ENCODE measurements at places on chromosomes 5 and 9. TPM values are rescaled to one million over a fixed set of nuclear protein-coding genes. Genes with fewer than 3 reads are reported as not detected.

Gene TMEM252
- not detected for total RNA-seq

Gene GDF9
- 0.93 TPM for total RNA-seq

Gene GABBR2
- 0.09 TPM for total RNA-seq

Gene CTXN3
- not detected for total RNA-seq

Gene PRR16
- total RNA-seq = 0.55 TPM

Gene IRGM
- total RNA-seq = not detected

Gene SRP19
- total RNA-seq = 20.9 TPM

Gene ANKRD31
- total RNA-seq = 0.24 TPM

Gene KCTD16
- total RNA-seq = 1.7 TPM

Gene NIPSNAP3A
- 5.7 TPM for total RNA-seq

Gene TPRN
- 50.3 TPM for total RNA-seq

Gene PKD2L2
- not detected for total RNA-seq

Gene PCDHGB2
- 2.6 TPM for total RNA-seq

Gene ANKRD20A1
- 2.8 TPM for total RNA-seq

Gene UBE2R2
- total RNA-seq = 42.9 TPM

Gene CXCL14
- 14.3 TPM for total RNA-seq

Gene RNF180
- 6.7 TPM for total RNA-seq

Gene IL4
- not detected for total RNA-seq

Gene VPS13A
- total RNA-seq = 15.6 TPM

Gene AFAP1L1
- total RNA-seq = 1.3 TPM

Gene FREM1
- 19.8 TPM for total RNA-seq

Gene ELAVL2
- 0.12 TPM for total RNA-seq

Gene TNC
- 1.8 TPM for total RNA-seq

Gene KCNMB1
- total RNA-seq = 0.32 TPM

Gene ACTBL2
- 0.12 TPM for total RNA-seq

Gene CDX1
- not detected for total RNA-seq

Gene IL33
- 5.7 TPM for total RNA-seq

Gene RNF183
- total RNA-seq = 0.14 TPM

Gene SHB
- 22.2 TPM for total RNA-seq

Gene HRH2
- 0.57 TPM for total RNA-seq

Gene OR2K2
- total RNA-seq = not detected

Gene SPINK7
- not detected for total RNA-seq

Gene PNPLA7
- 23.8 TPM for total RNA-seq

Gene COL23A1
- total RNA-seq = not detected

Gene NUTM2F
- not detected for total RNA-seq

Gene SLC22A4
- 0.53 TPM for total RNA-seq

Gene GHR
- total RNA-seq = 1.6 TPM

Gene NKD2
- 2.4 TPM for total RNA-seq

Gene IL31RA
- 0.44 TPM for total RNA-seq

Gene PCDHA4
- total RNA-seq = 0.91 TPM

Gene TTC1
- total RNA-seq = 17.0 TPM

Gene PLAC8L1
- total RNA-seq = 0.49 TPM

Gene C5orf34
- total RNA-seq = 0.34 TPM

Gene LTC4S
- 2.9 TPM for total RNA-seq

Gene SPINK6
- not detected for total RNA-seq

Gene CTSL
- 41.0 TPM for total RNA-seq

Gene AK8
- 0.56 TPM for total RNA-seq

Gene ZDHHC11B
- total RNA-seq = 4.0 TPM

Gene ABCA1
- total RNA-seq = 7.8 TPM

Gene NXNL2
- total RNA-seq = 0.29 TPM

Gene ANKRD18A
- total RNA-seq = 12.7 TPM

Gene ABO
- 5.0 TPM for total RNA-seq

Gene AHRR
- total RNA-seq = 0.39 TPM

Gene CER1
- not detected for total RNA-seq

Gene LHX6
- 0.22 TPM for total RNA-seq

Gene PAX5
- 0.35 TPM for total RNA-seq

Gene TAF11L10
- total RNA-seq = not detected

Gene FRRS1L
- 0.19 TPM for total RNA-seq

Gene NIPAL4
- not detected for total RNA-seq
